ENCODE measurements at places on chromosomes 12 and 14. TPM values are rescaled to one million over a fixed set of nuclear protein-coding genes. Genes with fewer than 3 reads are reported as not detected.

CACNA1C gene
- total RNA-seq = not detected

FAR2 gene
- 64.4 TPM for total RNA-seq

SOAT2 gene
- total RNA-seq = not detected

PLCZ1 gene
- total RNA-seq = not detected

PPP1R13B gene
- total RNA-seq = 8.9 TPM

PMEL gene
- 0.33 TPM for total RNA-seq

BRMS1L gene
- 5.1 TPM for total RNA-seq

KRT6C gene
- 0.07 TPM for total RNA-seq

EML1 gene
- total RNA-seq = 71.6 TPM

NYNRIN gene
- total RNA-seq = 10.5 TPM

- peak; percentile 53 for DNase-seq
These were observed 6.8 kb upstream of the NR4A1 start for GRCh38 chr12:52044292-52044983.

DNA sequence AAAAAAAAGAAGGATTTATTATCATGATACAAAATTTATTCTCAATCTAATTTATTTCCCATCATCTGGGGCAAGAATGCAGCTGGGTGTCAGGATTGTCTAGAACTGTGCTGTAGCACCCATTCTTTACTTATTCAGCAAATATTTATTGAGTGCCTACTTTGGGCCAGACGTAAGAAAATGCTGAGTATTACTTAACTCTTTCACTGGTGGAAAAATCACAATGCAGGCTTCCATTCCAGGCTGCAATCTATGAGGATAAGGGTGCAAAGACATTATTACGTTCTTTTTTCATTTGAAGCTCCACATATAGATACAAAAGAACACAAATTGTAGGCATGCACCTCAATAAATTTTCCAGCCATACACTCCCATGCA lies 86.0 kb upstream of the CDKN3 start:
- no peak for DNase-seq

DNA sequence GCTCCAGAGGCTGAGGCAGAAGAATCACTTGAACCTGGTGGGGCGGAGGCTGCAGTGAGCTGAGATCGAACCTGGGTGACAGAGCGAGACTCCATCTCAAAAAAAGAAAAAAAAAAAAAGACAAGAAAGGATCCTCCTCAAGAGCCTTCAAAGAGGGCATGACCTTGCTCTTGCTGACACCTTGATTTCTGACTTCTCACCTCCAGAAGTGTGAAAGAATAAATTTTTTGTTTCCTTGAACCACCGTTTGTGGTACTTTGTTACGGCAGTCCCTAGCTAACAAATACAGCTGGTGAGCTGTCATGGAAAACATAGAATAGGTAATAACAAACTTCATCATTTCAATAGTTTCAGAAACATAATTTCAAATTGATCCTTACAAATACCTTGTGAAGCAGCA lies 1.9 kb upstream of the ACTR10 start:
- no peak for DNase-seq

- DNase-seq = no peak
These were observed 37.7 kb upstream of the FOXJ2 start for GRCh38 chr12:7994731-7995205.

GRCh38 chr14:83706231-83706954 lies 1823.6 kb upstream of the FLRT2 start:
- no peak for DNase-seq

- no peak for DNase-seq
These were observed 56.5 kb downstream of the ISCA2 start for GRCh38 chr14:74550071-74550470.

GRCh38 chr12:83515306-83516026 lies 828.8 kb downstream of the TMTC2 start:
- DNase-seq = no peak

- DNase-seq = no peak
These were observed 6.1 kb upstream of the GPR132 start for GRCh38 chr14:105071326-105071725.

DNA sequence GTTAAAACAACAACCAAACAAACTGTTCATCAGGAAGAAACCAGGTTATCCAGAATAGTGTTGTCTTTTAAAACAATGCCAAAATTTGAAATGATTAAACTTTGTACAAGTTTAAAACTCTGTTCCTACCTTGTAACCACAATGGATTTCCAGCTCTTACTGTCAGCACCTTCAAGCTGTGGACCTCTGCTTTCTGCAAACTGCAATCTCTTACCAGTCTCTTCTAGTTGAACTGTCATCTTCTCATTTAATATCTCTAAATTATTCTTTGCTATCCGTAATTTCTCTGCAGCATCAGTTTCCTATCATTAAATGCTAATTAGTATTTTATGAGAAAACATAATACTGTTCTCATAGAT lies 29.5 kb upstream of the C12orf50 start:
- no peak for DNase-seq

DNA sequence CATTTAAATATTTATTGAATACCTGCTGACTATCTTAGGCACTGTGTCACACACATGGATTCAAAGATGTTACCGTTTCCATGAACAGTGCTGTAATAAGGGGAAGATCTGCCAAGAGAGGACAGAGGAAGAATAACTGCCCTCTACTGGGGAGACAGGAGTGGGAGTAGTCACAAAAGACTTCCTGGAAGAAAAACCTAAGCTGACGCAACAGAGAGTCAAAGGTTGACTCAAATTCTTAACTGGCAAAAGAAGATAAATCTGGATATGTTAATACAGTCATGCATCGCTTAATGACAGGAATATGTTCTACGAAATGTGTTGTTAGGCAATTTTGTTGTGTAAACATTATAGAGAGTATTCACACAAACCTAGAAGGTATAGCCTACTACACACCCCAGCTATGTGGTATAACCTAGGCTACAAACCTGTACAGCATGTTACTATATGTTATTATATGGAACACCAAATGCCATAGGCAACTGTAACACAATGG lies 51.5 kb downstream of the DCAF5 start:
- no peak for DNase-seq

- DNase-seq = no peak
These were observed 142.6 kb upstream of the OTX2 start for GRCh38 chr14:56952766-56953473.

DNA sequence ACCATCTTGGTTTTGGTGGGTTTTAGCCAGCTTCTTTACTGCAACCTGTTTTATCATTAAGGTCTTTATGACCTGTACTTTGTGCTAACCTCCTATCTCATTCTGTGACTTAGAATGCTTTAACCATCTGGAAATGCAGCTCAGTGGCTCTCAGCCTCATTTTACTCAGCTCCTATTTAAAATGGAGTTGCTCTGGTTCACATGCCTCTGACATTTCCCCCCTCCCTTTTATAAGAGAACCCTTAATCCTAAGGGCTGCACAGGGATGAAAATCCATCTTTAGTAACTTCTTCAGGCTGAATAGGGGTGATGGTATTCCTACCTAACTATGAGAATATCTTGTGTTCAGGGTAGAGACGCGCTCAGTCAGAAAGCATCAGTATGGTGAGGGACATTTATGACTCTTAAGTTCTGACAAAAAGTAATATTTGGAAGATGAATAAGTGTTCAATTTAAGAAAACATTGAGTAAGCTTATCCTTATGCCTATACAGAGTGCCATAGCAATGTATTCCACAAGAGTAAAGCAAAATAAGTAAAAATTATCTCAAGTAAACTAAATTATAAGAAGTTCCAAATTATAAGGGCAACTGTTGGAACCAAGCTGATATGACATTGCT lies 15.2 kb downstream of the SLC38A1 start:
- DNase-seq = no peak

DNA sequence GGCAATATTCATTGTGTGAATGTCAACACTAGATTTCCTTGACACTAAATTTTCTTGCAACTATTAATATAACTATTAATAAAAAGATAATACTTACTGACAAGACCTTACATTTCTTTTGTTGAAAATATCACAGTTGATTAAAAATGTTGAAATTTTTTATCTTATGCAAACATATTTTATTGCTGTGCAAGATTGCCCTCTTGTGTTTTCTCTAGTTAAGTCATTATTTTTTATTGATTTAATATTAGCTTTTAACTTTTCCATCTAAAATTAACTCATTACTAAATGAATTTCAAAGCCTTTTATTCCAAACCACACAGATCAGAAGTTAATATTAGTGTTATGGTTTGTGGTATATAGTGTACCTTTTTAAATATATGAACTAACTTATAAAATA lies 11.7 kb upstream of the NAA30 start:
- DNase-seq = no peak

DNA sequence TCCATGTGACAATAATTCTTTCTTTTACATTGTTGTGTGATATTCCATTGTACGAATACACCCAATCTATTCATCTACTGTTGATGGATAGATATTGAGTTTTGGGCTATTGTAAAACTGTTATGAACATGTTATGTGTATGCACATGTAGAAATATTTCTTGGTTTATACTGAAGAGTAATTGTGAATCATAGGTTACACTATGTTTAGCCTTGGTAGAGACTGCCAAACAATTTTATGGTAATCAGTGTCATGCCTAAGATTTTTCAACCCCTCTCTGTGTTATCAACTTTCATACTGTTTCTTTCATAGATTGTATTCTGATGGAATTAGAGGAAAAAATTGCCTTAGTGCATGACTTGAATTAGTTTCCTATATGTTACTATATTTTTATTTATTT lies 39.5 kb downstream of the FRMD6 start:
- DNase-seq = no peak

DNA sequence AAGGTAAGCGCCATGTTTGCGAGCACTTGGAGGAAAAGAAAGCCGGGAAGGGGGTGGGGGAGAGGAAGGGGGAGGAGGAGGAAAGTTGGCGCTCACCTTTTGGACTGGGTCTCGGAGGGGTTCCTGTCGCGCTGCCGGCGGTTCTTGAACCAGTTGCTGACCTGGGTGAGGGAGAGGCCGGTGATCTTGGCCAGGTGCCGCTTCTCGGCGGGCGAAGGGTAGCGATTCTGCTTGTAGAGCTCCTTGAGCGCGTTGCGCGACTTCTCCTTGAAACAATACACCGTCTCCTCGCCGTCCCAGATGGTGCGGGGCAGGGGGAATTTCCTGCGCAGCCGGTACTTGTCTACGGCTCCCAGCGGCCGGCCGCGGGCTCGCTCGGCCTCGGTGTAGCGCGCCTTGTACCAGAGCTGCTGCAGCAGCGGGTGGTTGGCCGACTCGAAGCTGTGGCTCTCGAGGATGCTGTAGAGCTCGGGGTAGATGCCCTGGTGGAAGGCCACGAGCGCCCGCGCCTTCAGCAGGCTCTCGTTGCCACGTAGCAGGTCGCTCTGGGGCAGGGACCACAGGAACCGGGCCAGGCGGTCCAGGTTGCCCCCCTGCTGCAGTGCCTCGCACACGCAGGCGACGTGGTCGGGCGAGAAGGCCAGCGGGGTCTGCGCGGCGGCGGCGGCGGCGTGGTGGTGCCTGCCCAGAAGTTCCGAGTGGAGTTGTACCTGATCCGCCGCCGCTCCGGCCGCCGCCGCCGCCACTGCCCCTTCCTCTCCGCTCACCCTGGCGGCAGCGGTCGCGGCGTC lies 840 bp downstream of the SIX4 start:
- no peak for DNase-seq

Data from pulmonary artery endothelial cell (primary cell).